ENCODE measurements at places on chromosomes 2 and 18. TPM values are rescaled to one million over a fixed set of nuclear protein-coding genes. Genes with fewer than 3 reads are reported as not detected.

Gene TMEM87B
- polyA plus RNA-seq, result 28.3 TPM

Gene SOWAHC
- polyA plus RNA-seq, result 2.5 TPM

Gene POTEE
- 0.04 TPM for polyA plus RNA-seq

Gene TMEM247
- not detected for polyA plus RNA-seq

Gene PAX8
- polyA plus RNA-seq, result 13.3 TPM

Gene SMYD1
- polyA plus RNA-seq, result not detected

Gene SERPINB10
- polyA plus RNA-seq, result not detected

Gene TNFRSF11A
- polyA plus RNA-seq, result 1.4 TPM

Gene MDH1
- 239 TPM for polyA plus RNA-seq

Gene HTR2B
- 17.9 TPM for polyA plus RNA-seq

Gene ASB1
- polyA plus RNA-seq, result 12.3 TPM

Gene IL18R1
- polyA plus RNA-seq, result 2.3 TPM

Gene CAMKMT
- polyA plus RNA-seq, result 6.9 TPM

Gene NEU2
- not detected for polyA plus RNA-seq

Gene PDCL3
- 15.5 TPM for polyA plus RNA-seq

Gene INHBB
- polyA plus RNA-seq, result 2.4 TPM

Gene SIGLEC15
- polyA plus RNA-seq, result 0.64 TPM

Gene KIAA2012
- 0.16 TPM for polyA plus RNA-seq

Gene REG3G
- polyA plus RNA-seq, result 32.2 TPM

Gene TRIM54
- polyA plus RNA-seq, result 21.1 TPM

Gene OBSL1
- 427 TPM for polyA plus RNA-seq

Gene SPC25
- polyA plus RNA-seq, result 0.97 TPM

Gene IGFBP5
- 92.5 TPM for polyA plus RNA-seq

Gene NRP2
- polyA plus RNA-seq, result 32.5 TPM

Gene CAPN14
- 0.16 TPM for polyA plus RNA-seq

Gene IHH
- polyA plus RNA-seq, result not detected

Gene POMC
- 0.75 TPM for polyA plus RNA-seq

Gene GALR1
- polyA plus RNA-seq, result 1.2 TPM

Gene AQP12B
- 0.48 TPM for polyA plus RNA-seq

Gene ASPRV1
- 2.8 TPM for polyA plus RNA-seq

Gene BCL11A
- polyA plus RNA-seq, result 3.9 TPM

Gene POTEJ
- polyA plus RNA-seq, result not detected

Gene SNED1
- 3.1 TPM for polyA plus RNA-seq

All from adrenal gland (tissue), 19 donors.